HT1080 (cell line): ENCODE measurements at places on chromosomes 3 and 15. TPM values are rescaled to one million over a fixed set of nuclear protein-coding genes. Genes with fewer than 3 reads are reported as not detected.
A peak's percentile ranks its signal among the peaks of the same experiment; 100 is the strongest.

DNA sequence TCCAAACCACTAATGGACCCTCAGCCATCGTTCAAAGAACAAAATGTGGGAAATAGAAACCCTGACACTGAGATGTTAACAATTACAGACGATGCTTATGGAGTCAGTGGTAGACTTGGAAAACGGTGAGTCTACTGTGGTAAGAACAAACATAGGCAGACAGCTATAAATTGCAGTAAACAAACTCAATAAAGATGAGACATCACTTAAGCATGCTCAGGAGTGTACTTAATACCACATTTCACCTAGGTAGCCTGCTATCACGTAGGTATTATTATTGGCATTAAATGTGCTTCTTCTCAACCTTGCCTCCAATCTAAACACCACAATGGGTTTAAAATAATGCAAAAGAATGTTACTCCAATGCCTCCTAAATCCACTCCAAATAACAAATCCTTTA lies 2.5 kb downstream of the OSBPL10 start:
- no peak for DNase-seq

DNA sequence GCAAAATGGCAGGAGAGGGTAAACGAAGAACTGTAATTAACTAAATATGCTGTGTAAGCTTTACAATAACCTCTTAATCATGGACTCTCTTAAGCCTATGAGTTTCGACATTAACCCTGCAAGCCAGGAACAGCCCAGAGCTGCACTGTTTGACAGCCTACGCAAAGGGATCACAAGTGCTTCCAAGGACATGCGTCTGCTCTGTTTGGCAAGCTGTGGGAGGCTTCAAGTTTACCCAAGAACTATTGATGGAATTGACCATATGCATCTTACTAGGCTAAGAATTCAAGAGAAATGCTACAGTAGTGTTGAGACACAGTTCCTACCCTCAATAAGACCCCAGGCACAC lies 66.0 kb downstream of the PDZRN3 start:
- no peak for DNase-seq

DNA sequence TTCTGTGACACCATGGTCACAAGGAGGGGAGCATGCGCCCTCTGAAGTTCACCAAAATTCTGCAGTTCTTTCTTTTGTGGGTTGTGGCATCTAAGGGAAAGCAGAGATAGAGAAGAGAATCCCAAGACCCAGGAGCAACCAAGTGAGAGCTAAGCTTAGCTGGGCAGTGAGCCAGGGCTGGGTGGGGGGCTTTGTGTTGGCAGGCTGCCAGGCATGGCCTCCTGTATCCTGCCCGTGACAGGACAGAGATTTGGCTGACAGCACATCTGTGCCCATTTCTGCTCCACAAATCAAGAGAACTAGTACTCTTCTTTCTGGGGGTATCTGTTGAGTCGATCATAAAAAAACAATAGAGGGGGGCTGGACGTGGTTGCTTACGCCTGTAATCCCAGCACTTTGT lies 66.2 kb downstream of the NMNAT3 start:
- no peak for DNase-seq

DNA sequence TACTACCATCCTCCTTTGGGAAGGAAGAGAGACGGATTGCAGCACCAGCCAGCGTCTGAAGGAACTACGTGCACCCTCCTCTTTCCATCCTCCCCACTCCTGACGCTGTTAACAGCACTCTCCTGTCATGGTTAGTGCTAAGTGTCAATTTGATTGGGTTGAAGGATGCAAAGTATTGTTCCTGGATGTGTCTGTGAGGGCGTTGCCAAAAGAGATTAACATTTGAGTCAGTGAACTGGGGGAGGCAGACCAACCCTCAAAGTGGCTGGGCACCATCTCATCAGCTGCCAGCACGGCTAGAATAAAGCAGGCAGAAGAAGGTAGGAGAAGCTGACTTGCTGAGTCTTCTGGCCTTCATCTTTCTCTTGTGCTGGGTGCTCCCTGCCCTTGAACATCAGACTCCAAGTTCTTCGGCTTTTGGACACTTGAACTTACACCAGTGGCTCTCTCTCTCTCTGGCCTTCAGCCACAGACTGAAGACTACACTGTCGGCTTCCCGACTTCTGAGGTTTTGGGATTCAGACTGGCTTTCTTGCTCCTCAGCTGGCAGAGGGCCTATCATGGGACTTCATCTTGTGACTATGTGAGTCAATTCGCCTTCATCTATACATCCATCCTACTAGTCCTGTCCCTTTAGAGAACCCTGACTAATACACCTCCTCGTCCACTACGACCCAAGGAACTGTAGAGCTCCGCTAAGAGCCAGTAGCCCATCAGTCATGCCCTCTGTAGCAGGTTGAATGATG lies 128.2 kb upstream of the HES1 start:
- no peak for DNase-seq

- DNase-seq: no peak
Observed at GRCh38 chr3:5140230-5140621, 18.1 kb downstream of the ARL8B start.

DNA sequence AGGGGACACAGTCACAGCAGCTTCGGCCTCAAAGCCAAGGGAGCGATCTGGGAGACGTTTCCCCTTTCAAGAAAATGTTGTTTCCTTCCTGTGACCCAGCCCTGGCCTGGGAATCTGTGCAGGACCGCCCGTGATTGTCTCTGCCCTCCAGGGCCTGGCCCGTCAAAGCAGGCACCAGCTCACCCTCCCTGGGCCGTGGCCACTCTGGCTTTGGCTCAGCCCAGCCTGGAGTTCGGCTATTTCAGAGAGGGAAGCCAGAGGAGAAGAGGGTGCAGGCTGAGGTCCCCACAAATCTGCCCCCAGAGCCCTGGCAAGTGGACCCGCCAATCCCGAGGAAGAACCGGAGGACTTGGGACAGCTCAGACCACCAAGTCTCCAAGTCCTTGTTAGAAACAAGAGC lies 12.7 kb downstream of the GATA2 start:
- DNase-seq: no peak

DNA sequence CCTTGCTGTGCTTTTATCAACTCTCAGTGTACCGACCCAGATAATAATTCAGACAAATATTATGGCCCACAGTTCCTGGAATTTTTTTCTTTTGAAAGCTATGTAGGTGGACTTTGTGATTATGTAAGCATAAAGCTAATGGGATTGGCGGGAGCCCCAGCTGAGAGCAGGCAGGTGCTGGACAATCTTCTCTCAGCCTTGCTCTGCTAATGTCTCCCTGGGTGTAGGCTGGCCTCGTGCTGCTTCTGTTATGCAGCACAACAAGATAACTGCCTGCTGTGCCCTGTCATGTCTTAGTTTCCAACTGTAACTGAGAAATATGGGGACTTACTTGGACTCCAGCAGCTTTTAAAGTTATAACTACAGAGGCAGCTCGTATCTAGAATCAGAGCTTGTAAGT lies 415.0 kb downstream of the PDCD6IP start:
- no peak for DNase-seq

DNA sequence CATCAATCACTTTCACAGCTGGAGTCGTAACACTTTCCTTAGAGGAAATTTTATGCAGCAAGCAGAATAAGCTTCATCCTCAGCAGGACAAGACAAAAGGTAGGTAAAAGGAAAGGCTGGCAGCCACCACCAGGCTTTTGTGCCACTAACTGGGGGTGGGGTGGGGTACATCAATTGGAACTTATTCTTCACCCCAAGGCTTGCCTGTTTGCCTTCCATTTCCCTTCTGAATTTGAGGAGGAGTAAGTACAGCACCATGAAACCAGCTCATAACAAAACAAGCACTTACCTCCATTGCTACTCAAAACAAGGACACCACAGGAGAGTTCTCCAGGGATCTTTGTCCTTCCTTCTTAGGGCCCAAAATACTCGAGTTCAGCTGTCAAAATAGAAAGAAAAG lies 296.8 kb downstream of the ARRDC4 start:
- no peak for DNase-seq

- DNase-seq: no peak
Observed at GRCh38 chr3:187792521-187792920, 47.3 kb upstream of the BCL6 start.

GRCh38 chr3:30610702-30611368 lies 4.4 kb downstream of the TGFBR2 start:
- DNase-seq: no peak

- no peak for DNase-seq
Observed at GRCh38 chr3:61812517-61812916, 251.1 kb downstream of the PTPRG start.

GRCh38 chr3:133474817-133475216 lies 75.0 kb downstream of the BFSP2 start:
- no peak for DNase-seq

- peak; percentile 82 for DNase-seq
Observed at GRCh38 chr3:70933105-70933810, 620.8 kb upstream of the MDFIC2 start.

- DNase-seq: peak; percentile 27
Observed at GRCh38 chr15:70761046-70761445, 2.3 kb downstream of the UACA start.

- DNase-seq: no peak
Observed at GRCh38 chr3:167253037-167253436, 127.1 kb downstream of the ZBBX start.

GRCh38 chr15:78976691-78977090 lies 31.8 kb upstream of the CTSH start:
- DNase-seq: no peak

DNA sequence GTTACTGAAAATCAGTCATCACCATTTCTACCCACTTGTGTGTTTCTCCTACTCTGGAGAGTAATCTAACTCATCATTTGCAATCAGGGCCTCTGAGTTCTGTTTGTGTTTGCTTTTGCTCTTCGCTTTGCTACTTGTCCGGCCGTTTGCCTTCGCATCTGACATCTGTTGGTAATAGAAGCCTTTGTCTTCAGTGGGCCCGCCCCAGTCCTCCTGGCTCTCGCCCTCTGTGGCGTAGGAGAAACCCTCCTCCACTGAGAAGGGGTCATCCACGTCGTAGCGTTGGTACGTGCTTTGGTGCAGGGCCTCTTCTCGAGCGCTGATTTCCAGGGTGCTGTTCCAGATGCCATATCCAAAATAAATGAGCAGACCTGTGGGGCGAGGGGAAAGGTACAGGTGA lies 48.3 kb downstream of the CLDN11 start:
- no peak for DNase-seq

- DNase-seq: peak; percentile 50
Observed at GRCh38 chr15:71232411-71232810, 117.1 kb downstream of the THSD4 start.

DNA sequence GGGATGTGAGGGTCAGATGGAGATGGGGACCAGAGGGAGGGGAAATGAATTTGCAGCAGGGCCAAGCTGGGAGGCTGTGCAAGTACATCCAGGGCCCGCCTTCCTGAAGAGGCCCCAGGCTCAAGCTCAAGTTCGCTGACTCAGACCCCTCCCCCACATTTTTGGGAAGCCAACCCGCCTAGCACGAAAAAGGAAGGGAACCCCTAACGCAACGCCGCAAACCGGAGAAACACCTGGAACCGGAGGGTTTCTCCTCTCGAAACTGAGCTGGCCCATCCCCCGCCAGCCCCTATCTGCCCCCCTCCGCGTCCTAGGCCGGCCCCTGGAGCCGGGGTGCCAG lies 624 bp downstream of the AP3B2 start:
- no peak for DNase-seq

DNA sequence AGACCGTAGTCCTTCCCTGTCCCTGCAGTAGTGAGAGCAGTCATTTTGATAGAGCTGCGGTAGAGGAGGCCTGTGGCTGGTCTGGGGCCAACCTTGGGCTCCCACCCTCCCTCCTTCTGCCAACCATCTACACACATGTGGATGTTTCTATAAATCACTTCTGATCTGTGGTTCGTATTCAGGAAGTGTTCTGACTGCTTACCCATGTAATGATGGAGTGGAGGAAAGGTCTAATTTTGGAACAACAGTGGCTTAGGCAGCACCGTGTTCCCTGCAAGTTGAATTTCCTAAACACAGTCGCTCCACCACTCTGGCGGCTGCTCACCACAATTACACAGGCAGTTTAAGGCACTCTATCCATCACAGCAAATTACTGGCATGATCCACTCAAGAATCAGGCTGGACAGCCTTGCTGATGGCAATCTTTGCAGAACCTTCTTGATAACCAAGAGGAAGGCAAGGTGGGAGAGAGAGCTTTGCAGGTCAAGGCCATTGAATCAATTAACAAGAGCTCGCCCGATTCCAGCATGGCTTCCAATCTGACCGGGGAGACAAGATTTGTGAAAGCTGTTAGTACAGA lies 104.7 kb upstream of the VEPH1 start:
- no peak for DNase-seq

DNA sequence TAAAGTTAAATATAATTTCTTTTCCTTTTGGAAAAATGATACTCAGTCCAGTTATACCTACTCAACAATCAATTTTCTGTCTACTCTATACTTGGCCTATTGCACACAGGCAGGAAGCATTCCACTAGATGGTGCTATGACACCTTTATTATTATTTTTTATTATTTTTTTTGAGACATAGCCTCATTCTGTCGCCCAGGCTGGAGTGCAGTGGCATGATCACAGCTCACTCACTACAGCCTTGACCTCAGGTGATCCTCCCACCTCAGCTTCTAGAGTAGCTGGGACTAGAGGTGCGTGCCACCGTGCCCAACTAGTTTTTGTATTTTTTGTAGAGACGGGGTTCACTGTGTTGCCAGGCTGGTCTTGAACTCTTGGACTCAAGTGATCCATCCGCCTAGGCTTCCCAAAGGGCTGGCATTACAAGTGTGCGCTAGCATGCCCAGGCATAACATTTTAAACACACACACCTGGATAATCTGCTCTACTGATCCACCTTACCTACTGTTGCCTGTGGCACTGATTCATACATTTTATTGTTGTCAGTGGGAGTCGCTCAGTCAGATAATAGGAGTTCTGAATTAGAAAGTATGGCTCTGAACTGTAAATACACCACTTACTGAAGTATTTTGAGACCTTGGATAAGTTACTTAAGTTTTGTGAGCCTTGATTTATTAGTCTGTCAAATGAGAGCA lies 56.2 kb downstream of the EIF3J start:
- DNase-seq: peak; percentile 13

GRCh38 chr3:29494305-29495036 lies 213.6 kb downstream of the RBMS3 start:
- no peak for DNase-seq

CPLX3 gene
- 0.10 and 0.26 TPM in 2 replicates for total RNA-seq

IMPG2 gene
- 0.03 TPM in 1 of 2 replicates, not detected in the other for total RNA-seq

SNX22 gene
- total RNA-seq: 2.3 TPM in 2 replicates

KCNMB3 gene
- total RNA-seq: 0.23 and 0.45 TPM in 2 replicates

LIPC gene
- total RNA-seq: 0.11 TPM in 1 of 2 replicates, not detected in the other

GNB4 gene
- total RNA-seq: 60.5 and 61.1 TPM in 2 replicates

MYL3 gene
- total RNA-seq: not detected in 2 replicates

EXD1 gene
- total RNA-seq: not detected in 2 replicates

DNAJC17 gene
- total RNA-seq: 28.0 and 40.7 TPM in 2 replicates

SAMMSON gene
- total RNA-seq: 0.43 and 0.93 TPM in 2 replicates

TTLL13 gene
- total RNA-seq: not detected in 2 replicates

PROK2 gene
- total RNA-seq: not detected in 2 replicates

PLAAT1 gene
- total RNA-seq: 8.1 and 9.3 TPM in 2 replicates

PRSS50 gene
- total RNA-seq: not detected in 2 replicates

CEP63 gene
- 25.6 and 28.1 TPM in 2 replicates for total RNA-seq
